ENCODE measurements at places on chromosomes 7 and 10.
A peak's percentile ranks its signal among the peaks of the same experiment; 100 is the strongest.

DNA sequence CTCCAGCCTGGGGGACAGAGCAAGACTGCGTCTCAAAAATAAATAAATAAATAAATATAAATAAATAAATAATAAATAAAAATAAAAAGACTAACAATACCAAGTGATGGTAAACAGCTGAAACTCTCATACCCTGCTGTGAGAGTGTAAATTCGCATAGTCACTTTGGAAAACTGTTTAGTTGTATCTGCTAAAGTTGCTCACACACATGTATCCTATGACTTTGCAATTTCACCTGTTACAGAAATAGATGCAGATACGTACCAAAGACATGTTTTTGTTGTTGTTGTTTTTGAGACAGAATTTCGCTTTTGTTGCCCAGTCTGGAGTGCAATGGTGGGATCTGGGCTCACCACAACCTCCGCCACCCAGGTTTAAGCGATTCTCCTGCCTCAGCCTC is 135.7 kb downstream of the IDE start:
- no peak for DNase-seq

- no peak for DNase-seq
Measured at GRCh38 chr7:1925973-1926907, 256.2 kb downstream of the ELFN1 start.

DNA sequence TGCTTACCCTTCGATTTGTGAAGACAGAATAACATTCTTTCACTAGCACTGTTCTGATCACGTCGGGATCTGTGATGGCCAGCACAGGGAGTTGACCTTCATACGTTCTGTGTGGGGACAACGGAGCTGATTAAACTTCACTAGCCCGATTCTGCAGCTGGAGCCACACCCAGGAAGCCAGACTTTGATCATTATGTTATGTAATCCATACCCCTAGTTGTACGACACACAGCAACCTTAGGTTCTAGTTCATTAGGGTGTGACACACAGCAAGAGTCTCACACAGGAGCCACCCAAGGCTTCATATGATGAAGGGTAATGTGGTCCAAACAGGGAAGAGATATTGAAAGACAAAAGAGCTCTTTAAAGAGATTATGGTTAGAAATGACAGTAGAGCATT is 7.2 kb downstream of the CYP3A5 start:
- no peak for DNase-seq

DNA sequence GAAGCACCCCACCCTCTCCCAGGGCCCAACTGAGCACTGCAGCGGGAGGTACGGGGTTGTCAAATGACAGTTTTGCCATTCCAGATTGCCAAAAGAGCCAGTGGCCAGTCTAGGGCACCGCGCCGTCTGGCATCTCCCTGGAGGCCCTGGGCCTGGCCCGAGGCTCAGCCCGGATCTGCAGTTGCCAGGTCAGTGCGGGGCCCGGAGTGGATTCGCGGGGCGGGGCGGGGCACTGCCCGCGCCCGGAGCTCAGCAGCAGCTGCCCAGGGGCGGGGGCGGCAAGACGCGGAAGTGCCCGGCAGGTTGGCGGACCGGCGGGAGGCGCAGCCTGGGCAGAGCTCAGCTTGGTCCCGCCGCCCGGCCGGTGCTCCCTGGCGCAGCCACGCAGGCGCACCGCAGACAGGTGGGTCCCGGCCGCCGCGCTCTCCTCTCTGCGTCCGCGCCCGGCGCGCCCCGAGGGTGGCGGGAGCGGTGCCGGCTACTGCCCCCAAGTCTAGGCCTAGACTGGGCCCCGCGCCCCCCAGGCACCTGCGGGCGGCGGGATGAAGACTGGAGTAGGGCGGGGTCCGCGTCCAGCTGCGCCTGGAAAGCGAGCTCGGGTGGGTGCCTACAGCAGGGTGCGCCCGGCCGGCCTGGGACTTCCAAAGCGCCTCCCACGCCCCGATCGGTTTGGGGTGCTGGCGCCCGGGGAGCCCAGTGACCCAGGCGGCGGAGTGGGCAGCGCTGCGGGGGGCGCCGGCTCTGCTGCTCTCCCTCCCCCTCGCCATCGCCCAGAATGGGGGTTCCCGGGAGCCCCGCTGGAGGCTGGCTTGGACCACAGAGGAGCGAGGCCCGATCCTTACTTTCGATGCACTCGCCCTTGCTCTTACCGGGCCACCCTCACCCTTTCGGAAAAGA is at the start of gene IRF5:
IRF5 (plus strand) TSS at position 281 of the 897 bp plus-strand sequence. CDS start 4,155 bp downstream, outside the sequence.
- no peak for DNase-seq

DNA sequence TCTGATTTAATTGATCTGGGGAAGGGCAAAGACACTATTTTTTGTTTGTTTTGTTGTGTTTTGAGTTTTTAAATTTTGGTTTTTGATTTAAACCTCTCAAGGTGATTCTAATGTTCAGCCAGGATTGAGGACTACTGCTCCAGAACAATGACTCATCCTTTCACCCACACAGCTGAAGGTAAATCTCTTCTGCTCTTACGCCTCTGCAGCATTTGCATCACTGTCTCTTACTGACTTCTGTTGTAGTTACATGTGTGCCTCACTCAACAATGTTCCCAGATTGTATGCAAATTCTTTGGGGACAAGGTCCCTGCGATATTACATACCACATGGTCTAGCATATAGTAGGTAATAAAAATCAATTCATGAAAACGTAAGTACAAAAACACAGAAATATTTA is 467.5 kb upstream of the LRRN3 start:
- no peak for DNase-seq

DNA sequence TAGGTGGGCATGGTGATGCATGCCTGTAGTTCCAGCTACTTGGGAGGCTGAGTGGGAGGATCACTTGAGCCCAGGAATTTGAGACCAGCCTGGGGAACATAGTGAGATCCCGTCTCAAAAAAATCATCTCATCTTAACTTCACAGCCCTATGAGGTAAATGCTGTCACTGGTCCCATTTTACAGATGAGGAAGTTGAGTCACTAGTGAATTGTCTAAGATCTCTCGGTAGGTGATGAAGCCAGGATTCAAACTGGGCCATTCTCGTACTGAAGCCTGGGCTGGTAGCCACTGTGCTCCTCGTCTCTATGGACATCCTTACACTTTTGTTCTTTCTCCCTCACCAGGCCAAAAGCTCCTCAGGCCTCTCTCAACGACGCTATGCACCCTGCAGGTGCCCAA is 6.4 kb downstream of the SLIT1 start:
- no peak for DNase-seq

DNA sequence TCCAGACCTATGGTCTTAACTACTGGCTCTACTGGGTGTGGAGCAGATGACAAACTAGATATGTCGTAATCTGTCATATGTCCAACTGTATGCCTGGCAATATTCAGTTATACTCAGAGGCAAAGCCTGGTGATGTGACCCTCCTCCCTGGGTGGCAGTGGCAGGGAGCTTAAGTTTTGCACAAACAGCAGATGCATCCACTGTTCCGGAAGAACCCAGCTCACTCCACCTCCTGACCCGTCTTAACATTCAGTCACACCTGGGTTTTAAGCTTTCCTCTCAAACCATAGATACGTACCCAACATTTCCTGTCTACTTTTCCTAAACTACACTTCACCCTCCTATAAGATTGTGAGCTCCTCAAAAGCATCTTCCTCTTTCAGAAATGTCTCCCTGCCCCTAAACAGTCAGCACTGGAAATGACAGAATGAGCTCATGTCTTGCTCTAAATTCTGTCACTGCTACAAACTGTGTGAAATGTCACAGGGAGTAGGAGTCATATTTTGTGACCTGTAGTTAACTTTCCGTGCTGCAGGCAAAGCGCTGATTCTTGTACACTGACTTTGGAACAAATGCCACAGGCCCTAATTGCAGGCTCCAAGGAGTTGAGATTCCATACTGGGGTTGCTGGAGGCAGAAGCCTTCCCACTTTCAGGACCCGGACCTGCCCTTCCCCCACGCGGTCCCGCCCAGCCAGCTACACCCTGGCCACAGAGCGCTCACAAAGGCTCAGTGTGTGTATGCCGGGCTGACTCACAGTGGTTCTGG is 23.9 kb downstream of the SCD start:
- peak; percentile 27 for DNase-seq

DNA sequence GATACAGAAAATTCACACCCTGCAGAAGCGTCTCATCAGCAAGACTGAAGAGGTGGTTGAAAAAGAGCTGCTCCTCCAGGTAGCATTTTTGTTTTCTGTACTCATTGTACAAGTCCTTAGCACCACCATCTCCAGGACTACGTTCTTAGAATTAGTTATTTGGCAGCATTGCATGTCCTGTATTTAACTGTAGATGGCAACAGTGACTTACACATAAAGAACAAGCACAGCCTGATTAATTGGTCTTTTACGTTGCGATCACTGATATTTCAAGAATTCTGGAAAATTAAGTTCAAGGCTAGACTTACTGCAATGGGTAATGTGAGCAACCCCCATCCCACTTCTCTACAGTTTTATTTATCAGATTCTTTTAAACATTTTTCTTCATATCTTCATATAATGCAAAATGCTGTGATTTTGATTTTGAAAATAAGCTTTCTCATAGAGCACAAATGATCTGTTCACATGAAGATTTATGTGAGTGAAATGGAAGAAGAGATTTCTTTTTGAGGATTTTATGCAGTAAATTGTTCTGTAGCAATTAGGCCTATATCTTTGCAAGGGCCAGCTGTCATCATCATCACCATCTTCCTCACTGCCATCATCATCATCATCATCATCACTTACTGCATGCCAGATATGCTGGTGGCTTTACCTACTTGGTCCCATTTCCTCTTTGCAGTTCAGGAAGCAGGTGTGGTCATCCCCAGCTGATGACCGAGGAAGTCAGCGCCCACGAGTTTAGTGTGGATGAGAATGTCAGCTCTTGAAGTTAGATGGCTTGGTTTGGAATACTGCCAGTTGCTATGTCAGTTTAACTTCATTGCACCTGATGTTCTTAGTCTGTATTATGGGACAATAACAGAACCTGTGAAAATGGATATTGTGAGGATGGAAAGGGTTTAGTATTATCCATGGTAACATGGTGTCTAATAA is 53.4 kb downstream of the CFAP58 start:
- peak; percentile 21 for DNase-seq

DNA sequence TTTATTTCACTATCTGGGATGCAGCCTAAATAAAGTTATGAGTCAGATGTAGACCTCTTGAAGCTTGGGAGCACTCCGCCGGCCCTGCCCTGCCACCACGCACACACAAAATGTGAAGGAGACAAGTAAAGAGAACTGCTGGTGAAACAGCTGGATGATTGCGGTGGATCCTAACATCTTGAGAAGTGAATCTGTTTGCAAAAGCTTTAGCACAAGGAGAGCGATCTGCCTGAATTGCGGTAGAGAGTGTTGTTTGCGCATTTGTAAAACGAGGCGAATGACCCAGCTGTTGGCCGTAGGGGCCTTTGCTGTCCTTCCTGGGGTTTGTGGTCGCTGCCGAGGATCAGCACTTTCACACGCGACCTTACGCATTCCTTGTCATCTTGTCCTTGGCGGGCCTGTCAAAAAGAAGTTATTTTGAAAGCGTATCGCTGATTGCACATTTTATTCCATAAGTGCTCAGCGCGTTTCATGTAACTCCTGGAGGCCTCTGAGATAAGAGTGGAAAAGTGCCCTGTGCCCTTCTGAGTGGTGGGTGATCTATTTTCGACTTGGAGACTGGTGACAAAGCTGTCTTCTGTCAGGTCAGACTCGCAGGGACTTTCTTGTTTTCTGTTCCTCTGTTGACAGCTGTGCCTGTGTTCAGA is 40.8 kb downstream of the RBM20 start:
- DNase-seq = no peak

GRCh38 chr7:6486438-6487183 is 38.9 kb upstream of the DAGLB start:
- DNase-seq = no peak

DNA sequence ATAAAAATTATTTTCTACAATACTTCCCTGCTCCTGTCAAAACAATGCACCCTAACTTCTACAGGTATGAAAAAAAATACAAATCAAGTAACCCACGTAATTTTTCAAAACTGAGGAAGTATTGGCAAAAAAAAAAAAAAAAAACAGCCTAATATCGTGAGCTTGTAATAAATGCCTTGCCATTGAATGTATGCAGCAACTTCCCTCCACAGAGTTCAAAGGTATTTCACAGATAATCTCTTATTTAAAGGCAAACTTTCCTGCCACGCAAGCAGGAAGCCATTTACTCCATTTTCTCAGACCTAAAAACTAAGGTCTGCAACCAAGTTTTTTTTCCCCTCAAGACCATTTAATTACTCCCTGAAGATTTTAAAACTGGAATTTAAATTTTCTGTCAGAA is 642 bp upstream of the AGR2 start:
- DNase-seq = no peak

DNA sequence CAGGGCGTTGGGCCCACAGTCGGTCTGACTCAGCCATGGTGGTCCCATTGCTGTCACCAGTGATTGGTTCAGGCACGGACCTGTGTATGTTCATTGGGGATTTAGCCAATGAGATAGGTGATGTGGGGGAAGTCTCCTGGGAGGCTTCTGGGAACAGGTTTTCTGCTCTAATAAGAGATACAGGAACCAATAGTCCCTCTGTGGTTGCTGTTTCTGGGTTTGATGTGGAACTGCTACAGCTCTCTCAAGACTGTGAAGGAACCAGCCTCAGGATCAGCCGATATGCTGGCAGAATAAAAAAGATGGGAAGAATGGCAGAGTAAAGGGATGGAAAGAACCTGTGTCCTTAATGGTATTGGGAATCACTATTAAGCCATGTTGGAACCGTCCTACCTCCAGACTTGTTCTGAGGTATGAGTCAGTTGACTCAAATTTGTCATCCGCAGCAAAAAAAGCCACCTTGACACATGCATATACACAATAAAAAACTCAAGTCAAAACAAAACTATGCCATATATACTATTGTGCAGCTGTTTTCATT is 70.6 kb downstream of the MCMBP start:
- DNase-seq = no peak

DNA sequence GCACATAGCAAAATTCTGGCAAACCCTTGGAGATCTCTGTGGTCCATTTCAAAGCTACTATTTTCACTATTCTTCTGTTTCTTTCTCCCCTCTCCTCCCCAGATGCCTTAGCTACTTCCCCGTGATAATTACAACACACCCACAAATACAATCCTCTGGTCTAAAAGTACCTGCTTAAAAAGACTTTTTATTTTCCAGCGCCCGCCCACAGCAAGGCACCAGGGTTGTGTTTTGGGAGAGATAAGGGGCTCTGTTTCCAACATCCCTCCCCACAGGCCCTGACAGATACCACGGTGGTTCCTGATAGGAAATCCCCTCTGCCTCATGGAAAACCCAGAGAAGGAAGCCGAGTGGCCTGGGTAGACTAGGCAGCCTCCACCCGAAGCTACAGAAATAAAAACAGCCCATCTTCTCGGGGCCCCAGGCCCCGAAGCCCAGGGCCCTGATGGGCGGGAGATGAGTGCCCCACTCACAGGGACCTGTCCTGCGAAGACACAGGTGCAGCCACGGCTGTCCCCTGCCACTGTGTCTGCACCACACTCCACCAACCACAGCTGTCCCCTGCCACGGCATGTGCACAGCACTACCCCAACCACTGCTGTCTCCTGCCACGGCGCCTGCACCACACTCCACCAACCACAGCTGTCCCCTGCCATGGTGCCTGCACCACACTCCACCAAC is 19.7 kb downstream of the CALML5 start:
- no peak for DNase-seq

DNA sequence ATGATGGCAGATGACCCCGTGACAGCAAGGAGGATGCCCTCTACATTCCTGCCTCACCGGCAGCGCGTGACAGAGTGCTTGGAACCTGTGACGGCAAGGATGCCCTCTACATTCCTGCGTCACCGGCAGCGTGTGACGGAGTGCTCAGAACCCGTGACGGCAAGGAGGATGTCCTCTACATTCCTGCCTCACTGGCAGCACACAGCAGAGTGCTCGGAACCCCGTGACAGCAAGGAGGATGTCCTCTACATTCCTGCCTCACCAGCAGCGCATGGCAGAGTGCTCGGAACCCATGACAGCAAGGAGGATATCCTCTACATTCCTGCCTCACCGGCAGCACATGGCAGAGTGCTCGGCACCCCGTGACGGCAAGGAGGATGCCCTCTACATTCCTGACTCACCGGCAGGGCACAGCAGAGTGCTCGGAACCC is 231.0 kb downstream of the DIP2C start:
- DNase-seq = no peak
